Large intestine (tissue), 12 donors: ENCODE measurements at places on chromosomes 6 and 20.

GRCh38 chr6:75997696-75998095 is 74.8 kb downstream of the IMPG1 start:
- DNase-seq: no peak

GRCh38 chr6:13537527-13537897 is 36.9 kb upstream of the SIRT5 start:
- DNase-seq: no peak

- no peak for DNase-seq
Observed at GRCh38 chr6:15505463-15505918, 157.3 kb downstream of the DTNBP1 start.

DNA sequence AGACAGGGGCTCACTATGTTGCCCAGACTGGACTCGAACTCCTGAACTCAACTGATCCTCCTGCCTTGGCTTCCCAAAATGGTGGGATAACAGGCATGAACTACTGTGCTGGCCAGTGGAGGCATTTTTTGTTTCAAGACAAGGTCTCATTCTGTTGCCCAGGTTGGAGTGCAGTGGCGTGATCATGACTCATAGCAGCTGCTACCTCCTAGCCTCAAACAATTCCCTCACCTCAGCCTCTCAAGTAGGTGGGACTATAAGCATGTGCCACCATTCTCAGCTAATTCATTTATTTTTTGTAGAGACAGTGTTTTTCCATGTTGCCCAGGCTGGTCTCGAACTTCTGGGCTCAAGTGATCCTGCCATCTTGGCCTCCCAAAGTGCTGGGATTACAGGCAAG is 17.2 kb downstream of the ENPP3 start:
- no peak for DNase-seq

- no peak for DNase-seq
Observed at GRCh38 chr6:111580826-111581505, 24.7 kb downstream of the TRAF3IP2 start.

GRCh38 chr6:15501826-15502445 is 160.9 kb downstream of the DTNBP1 start:
- DNase-seq: no peak

GRCh38 chr6:37845930-37846329 is 26.4 kb downstream of the ZFAND3 start:
- no peak for DNase-seq

DNA sequence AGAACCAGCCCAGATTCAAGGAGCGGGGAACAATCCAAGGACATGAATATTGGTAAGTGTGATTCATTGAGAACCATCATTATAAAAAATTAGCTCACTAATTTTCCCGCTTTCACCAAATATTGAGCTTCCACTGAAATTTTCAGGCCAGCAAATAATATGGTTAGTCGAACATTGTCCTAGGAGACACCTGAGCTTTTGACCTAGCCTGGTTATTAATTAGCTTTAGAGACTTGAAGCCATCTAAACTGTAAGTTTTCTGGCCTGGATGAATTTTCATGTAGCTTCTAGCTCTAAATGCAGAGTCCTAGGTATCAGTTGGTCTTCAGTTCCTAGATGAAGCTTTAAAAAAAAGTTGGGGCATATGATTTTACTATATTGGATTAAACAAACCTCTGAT is 17.1 kb upstream of the RALGAPA2 start:
- no peak for DNase-seq

GRCh38 chr20:62216636-62217566 is 3.2 kb downstream of the HRH3 start:
- no peak for DNase-seq

- DNase-seq: no peak
Observed at GRCh38 chr6:14765106-14765505, 480.8 kb upstream of the JARID2 start.

DNA sequence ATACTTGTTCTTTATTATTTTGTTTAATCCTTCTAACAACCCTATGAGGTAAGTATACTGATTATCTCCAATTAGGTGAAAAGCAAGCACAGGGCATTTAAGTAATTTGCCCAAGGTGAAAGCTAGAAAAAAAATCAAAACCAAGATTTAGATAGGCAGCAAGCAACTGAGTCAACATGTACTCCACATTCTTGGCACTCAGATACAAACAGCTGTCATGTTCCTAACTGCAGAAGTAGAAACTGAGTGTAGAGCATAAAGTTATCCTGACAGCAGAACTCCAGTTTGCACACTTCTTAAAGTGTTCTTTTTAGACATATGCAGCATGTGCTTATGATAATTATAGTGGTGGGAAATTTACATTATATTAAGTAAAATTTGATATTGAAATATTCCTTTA is 278.1 kb downstream of the MEI4 start:
- no peak for DNase-seq

- no peak for DNase-seq
Observed at GRCh38 chr6:35015476-35015875, 125.7 kb downstream of the TCP11 start.

DNA sequence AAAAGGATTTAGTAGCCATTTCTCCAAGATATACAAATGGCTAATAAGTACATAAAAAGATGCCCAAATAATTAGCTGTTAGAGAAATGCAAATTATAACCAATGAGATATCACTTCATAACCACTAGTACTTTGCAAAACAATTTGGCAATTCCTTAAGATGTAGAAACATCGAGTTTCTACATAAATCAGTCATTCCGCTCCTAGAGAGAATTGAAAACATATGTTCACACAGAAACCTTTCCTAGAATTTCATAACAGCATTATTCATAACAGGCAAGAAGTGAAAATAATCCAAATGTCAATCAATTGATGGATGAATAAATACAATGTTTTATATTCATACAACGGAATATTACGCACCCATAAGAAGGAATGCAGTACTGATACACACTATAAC is 20.5 kb upstream of the NT5E start:
- DNase-seq: no peak

GRCh38 chr20:3235666-3236324 is 3.2 kb downstream of the SLC4A11 start:
- DNase-seq: no peak

DNA sequence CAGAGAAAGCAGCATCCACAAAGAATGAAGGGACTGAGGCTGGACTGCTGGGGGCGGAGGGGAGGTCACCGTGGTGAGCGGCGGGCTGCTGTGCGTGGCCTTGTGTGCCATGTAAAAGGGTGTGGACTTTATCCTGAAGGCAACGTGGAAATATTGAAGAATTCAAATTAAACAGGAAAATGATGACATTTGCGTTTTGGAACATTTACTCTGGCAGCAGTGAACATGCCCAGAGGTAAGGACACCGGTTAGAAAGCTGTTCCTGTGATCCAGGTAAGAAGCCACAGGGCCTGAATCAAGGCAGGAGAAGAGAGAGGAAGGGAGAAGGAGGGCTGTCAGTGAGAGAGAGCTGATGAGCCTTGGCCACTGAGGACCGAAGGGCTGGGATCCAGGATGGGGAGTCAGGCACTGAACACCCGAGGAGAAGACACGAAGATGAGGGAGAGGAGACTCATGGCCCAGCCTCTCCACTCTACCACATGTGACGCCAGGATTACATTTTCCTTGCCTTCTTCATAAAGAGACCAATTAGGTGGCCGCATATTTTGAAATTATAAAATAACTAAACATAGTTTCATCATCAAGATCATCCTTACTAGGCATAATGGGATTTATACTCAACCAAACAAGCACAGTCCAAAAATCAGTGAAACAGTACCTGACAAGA is 58.4 kb downstream of the TRAM2 start:
- no peak for DNase-seq

DNA sequence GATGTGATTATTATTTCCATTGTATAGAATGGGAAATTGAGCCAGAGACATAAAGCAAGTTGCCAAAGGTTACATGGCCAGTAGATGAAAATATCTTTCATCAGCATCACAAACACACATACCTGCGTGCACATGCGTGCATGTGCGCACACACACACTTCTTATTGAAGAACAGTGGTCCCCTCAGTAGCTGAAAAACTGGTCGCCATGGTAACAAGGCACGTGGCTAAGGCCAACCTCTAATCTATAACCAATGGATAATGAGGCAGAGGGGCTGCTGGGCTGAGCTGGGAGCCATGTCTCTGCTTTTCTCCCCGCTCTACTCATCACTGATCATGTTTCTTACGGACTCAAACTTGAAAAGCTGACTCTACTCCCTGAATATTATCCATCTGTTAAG is 60.3 kb downstream of the NRSN1 start:
- no peak for DNase-seq

DNA sequence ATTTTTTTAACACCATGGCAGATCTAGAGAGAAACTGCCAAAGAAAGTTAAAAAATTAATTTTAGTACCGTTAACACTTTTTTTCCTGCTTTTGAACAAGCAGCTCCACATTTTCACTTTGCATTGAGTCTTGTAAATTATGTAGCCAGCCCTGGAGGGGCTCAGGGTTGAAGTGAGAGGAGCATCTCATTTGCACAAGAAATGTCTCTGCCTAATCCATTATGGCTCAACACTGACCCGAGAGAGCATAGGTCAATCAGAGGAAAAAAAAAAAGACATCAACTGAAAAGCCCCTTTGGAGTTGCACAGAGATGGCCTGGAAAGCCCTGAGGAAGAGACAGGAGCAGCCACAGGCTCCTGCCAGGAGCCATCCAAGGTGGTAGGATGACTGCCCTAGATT is 4.3 kb upstream of the SLPI start:
- no peak for DNase-seq

DNA sequence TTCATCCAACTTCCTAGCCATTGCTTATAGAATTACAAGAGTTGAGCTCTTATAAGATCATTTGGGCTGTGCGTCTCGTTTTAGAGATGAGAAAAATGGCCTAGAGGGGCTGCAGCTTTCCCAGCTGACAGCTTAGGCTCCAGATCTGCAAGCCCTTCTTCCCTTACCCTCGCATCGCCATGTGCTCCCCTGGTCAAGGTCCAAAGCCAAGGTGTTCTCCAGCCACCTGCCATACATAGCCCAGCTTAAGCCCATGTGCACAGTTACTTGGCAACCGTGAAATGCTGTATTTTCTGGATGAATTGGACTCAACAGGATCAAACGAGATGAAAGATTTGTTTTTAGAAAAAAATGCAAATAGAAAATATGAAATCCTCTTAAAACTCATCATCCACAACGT is 7.9 kb downstream of the MAP3K4 start:
- peak; percentile 34 for DNase-seq

GRCh38 chr6:46985943-46986342 is 56.2 kb downstream of the ADGRF1 start:
- no peak for DNase-seq

GRCh38 chr6:72742001-72742673 is 120.3 kb downstream of the KCNQ5 start:
- DNase-seq: no peak

GRCh38 chr20:53282217-53282955 is 310.2 kb downstream of the TSHZ2 start:
- DNase-seq: no peak
